ENCODE measurements at places on chromosomes 4 and X.
A peak's percentile ranks its signal among the peaks of the same experiment; 100 is the strongest.

- peak; percentile 35 for DNase-seq
Measured at GRCh38 chr4:184506527-184507121, 32.3 kb upstream of the IRF2 start.

- DNase-seq: no peak
Measured at GRCh38 chrX:155279873-155280272, 15.6 kb upstream of the RAB39B start.

GRCh38 chr4:184471881-184472613 lies 2.3 kb downstream of the IRF2 start:
- peak; percentile 66 for DNase-seq

DNA sequence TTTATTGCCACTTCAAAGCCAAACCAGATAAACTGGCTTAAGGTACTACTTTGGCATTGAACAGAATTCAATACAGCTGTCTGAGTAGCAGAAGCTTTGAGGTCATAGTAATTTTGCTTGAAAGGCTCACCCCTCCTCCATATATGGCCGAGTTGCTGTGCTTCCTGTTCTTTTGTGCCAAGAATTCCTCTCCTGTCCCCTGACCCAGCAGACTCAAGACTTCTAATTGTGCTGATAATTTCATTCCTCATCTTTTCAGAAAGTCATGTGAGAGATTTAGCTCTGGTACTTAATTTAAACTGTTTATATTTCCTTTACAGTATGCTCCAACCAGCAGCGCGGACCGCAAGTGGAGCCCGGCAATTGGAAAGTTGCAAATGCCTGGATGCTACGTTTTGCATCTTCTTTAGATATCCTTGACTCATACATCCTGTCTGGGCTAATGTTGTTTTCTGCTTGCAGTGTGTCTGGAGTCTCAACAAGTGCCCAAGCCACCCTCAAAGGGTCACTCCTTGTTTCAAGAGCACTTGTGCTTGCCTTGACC lies 373.4 kb downstream of the PDGFC start:
- DNase-seq: no peak

- DNase-seq: no peak
Measured at GRCh38 chr4:145939441-145939750, 773 bp upstream of the ZNF827 start.

DNA sequence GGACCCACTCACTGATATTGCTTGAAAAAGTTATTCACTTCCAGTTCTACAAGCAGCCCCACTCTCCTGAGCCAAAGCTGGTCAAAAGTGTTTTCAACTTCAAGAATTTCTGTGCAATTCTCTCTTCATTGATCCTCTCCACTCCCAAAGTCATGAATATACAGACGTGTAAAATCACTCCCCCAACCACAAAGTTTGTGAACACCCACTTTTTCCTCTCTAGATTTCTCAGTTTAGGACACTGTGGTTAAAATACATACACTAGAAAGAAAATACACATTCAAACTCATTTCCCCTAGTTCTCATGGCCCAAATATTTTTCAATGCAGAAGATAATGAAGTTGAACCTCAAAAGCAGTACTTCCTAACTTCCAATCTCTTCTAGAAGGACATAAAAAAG lies 116.3 kb downstream of the MSN start:
- DNase-seq: no peak

GRCh38 chr4:153005899-153006381 lies 69.8 kb downstream of the FHDC1 start:
- DNase-seq: no peak

DNA sequence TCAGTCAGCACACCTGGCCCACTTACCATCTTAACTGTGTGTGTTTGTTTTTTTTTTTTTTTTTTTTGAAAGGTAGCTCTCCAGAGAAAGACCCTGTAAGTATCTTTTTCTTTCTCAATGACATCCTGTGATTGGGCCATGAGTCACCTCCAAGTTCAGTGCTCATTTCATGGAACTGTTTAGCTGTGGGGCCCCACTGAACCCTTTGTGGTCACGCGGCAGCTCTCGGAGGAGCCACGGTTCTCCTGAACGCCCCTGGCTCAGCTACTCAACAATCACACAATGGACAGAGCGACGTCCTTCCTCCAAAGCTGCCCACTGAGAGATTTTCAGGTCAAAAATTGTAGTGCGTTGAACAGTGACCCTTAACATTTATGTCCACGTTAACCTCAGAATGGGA lies 14.2 kb upstream of the IL3RA start:
- DNase-seq: no peak

DNA sequence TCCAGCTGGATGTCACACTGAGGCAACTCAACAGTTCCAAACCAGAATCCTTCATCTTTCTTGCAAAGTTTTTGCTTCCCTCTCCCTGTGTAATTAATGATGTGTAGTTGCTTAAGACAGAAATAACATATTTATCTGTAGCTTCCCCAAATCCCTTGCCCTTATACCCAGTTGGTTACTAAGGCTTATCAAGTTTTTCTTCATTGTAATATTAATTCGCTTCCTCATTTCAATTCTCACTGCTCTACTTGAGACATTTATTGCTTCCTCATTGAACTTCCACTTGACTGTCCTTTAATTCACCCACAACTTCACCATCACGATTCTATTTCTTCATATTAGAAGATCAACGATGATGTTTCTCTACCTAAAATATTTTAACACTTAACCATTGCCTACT lies 386.6 kb upstream of the CPEB2 start:
- DNase-seq: no peak

DNA sequence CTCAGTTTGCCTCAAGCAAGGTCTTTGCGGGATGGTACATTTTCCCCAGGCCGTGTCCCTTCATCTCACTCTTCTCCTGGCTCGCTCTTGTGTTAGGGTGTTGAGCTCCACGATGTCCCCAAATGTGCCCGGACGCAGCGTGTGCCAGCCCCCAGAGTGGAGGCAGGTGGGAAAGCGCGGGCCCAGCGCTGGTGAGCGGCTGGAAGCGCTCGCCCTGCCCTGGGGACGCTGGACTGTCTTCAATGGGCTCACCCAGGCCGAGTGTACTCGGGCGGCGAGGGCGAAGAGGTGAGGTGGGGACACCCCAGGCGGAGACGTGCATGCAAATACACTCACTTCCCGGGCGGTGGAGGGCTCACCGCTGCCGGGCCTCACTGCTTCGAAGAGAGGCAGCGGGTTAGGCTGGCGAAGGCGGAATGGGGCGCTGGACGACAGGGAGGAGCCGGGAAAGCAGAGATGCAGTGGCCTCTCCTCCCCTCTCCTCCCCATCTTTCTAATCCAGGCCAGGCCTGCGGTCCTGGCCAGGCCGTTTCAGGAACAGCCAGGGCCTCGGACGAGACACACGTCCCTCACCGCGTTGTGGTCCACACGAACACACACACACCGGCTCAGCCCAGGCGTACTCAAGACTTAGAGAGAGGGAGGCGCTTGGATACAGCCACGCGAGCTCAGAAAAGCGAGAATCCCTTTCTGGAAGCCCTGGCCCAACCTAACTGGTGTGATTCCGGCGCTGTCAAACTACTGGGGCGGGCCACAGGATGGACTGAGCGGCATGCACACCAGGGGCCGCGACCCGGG lies 2.2 kb downstream of the NKX6-1 start:
- DNase-seq: no peak

DNA sequence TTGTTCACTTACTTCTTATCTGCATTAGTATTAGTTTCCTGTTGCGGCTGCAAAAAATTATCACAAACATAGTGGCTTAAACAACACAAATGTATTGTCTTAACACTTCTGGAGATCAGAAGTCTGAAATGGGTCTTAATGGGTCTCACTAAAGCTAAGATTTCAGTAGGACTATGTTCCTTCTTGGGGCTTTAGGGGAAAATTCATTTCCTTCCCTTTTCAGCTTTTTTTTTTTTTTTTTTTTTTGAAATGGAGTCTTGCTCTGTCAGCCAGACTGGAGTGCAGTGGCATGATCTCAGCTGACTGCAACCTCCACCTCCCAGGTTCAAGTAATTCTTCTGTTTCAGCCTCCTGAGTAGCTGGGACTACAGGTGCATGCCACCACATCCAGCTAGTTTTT lies 78.1 kb upstream of the KLF3 start:
- no peak for DNase-seq

GRCh38 chr4:2535376-2536192 lies 863 bp upstream of the FAM193A start:
- peak; percentile 58 for DNase-seq

DNA sequence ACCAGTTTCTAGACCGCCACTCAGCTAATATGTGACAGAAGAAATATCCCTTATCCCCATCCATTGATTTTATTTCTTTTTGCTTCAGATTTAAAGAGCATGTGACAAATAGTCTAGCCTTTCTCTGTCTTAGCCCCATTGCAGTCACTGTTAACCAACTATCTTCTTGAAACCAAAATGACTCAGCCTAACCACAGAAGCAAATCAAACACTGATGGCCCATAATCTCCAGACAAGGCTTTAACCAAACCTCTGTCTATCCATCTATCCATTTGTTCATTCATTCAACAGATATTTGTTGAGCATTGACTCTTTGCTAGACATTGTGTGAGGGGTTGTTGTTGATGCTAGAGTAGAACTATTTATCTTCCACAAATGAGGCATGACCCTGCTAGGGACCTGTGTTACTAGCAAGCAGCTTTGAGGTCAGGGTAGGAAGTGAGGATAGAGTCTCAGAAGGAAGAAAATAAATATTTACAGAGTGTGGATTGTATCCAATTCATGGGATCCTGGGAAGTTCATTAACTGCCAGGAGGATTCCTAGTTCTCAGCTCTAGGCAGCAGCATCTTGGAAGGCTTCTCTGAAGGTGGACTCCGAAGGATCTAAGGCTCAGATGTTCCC lies 22.5 kb downstream of the HNRNPH2 start:
- no peak for DNase-seq

GRCh38 chr4:186685767-186686183 lies 37.9 kb downstream of the FAT1 start:
- no peak for DNase-seq
